Activated CD8-positive, alpha-beta memory T cell treated with anti-CD3 and anti-CD28 coated beads for 1 hour (primary cell): ENCODE measurements at places on chromosomes 1 and 21.

DNA sequence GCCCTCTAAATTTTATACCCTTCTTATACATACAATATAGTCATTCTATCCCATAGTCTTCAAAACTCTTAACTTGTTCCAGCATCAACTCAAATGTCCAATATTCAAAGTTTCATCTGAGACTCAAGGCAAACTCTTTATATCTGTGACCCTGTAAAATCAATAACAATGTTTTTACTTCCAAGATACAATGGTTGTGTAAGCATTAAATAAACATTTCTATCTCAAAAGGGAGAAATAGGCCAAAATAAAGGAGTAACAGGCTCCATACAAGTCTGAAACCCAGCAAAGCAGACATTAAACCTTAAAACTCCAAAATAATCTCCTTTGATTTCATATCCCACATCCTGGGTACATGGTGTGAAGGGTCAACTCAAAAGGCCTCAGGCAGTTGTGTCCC is 1299.1 kb downstream of the MRPL39 start:
- no peak for DNase-seq

DNA sequence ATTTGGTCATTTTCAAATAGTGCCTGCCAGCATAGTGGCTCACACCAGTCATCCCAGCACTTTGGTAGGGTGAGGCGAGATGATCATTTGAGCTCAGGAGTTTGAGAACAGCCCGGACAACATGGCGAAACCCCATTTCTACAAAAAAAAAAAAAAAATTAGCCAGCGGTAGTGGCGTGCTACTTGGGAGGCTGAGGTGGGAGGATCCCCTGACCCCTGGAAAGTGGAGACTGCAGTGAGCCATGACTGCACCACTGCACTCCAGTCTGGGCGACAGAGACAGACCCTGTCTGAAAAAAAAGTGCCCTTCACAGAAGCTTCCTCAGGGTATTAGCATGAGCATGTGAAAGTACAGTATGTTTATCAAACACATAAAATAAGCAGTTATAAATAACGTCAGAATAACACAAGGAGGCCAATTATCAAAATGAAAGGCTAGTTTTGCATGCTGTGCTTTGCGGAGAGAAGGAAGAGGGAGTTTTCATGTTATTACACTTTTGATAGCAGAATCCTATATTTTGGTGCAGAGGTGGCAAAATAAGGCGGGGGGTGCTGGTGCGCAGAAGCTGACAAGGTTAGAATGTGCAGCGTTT is 781 bp upstream of the METTL13 start:
- DNase-seq = no peak

- no peak for DNase-seq
Measured at GRCh38 chr1:29365906-29366670, 129.8 kb downstream of the PTPRU start.

- no peak for DNase-seq
Measured at GRCh38 chr21:33901412-33902288, 14.0 kb downstream of the ATP5PO start.

DNA sequence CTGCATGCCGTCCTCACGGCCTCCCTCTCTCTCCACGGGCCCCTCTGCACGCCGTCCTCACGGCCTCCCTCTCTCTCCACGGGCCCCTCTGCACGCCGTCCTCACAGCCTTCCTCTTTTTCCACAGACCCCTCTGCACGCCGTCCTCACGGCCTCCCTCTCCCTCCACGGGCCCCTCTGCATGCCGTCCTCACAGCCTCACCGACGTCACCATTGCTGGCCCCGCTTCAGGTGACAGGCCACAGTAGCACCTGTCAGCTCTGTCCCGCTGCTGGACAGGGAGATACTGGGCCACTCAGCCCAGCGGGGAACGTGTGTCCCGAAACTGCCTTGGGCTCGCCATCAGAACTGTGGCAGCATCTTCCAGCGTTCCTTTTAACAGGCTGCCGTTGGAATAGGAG is 82.8 kb upstream of the COL6A1 start:
- DNase-seq = no peak

GRCh38 chr1:76068953-76069561 is 5.5 kb upstream of the ST6GALNAC3 start:
- no peak for DNase-seq

DNA sequence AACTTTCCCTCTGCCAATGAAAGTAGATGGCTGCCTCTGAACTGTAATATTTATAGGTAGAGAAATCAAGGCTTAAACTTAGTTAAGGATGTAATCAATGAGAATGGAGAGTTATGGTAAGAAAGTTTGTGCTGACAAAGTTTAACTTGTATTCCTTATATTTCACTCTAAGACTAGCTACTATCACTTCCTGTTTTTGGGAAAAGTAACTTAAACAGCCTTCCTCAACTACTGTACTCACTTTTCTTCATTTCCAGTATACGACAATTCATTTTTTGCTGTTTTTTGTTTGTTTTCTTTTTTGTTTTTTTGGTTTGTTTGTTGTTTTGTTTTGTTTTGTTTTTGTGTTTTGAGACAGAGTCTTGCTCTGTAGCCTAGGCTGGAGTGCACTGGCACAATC is 3.7 kb downstream of the RGS18 start:
- no peak for DNase-seq

DNA sequence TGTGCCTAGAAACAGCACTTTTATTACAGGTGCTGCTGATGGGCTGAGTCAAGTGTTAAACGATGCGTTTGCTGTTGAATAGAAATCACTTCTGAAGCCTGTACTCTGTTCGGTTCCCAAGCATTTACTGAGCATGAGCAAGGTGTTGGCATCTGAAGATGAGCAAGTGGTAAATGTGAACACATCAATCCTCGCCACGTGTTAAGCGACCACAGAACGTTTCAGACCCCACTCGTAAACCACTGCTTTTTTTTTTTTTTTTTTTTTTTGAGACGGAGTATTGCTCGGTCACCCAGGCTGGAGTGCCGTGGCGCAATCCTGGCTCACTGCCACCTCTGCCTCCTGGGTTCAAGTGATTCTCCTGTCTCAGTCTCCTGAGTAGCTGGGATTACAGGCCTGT is 241.2 kb downstream of the SETD4 start:
- DNase-seq = no peak

- no peak for DNase-seq
Measured at GRCh38 chr1:229136822-229137221, 134.1 kb upstream of the RAB4A start.

DNA sequence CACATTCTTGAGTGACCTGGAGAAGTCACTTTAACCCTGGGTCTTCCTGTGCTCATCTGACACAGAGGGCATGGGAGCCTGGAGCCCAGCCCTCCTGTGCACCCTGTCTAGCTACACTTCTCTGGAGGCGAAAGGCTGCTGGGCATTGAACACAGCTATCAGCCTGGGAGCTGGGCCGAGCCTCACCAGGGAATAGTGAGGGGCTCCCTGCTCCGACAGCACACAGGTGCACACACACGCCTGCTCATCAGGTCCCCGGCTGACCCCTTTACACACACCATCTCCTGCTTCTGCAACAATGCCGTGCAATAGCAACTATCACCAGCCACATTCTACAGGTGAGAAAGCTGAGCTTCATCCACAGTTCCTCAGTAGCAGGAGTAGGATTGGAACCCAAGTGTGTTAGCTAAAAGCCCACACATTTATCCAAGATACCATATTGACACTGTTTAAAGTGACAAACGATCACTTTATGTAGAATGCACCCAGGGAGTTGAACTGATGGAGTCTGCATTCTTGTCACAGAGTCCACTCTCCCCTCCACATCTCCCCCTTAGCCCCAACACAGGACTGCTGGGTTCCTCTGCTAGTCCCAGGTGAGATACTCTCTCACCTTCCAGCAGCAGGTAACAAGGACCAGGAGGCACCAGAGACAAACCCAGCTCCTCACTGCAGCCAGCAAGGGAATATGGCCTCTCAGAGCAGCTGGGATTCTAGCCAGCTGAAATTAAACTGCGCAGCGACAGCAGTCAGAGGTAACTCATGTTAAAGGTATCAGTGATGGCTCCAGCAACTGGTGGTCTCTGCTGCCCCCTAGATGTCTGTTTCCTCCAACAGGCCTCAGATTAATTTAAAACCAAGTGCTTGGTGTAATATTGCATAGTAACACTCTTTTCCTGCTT is 18.3 kb upstream of the CAPN8 start:
- DNase-seq = peak; percentile 37

DNA sequence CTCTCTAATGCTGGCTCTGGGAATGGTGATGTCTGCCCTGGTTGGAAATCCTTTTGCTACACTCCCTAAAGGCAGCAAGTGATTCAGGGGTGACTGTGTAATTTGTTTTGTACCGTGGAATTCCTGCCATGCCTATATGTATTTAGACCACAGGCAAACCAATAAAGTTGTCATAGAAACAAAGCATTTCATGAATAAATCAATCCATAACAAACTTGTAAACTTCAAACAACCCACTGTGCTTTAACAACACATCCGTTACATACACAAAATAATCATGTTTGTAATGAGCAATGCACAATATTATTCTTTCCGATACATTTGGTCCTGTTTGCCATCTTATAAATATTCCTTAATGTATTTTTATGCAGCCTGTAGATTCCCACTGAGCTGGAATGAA is 330.3 kb upstream of the SNX7 start:
- no peak for DNase-seq

- DNase-seq = no peak
Measured at GRCh38 chr21:17921579-17922530, 102.7 kb upstream of the C21orf91 start.

GRCh38 chr1:159828581-159829272 is 2.1 kb downstream of the SLAMF8 start:
- no peak for DNase-seq

- no peak for DNase-seq
Measured at GRCh38 chr1:109818271-109818987, 54.7 kb upstream of the EPS8L3 start.

- no peak for DNase-seq
Measured at GRCh38 chr1:33659641-33660040, 187.2 kb downstream of the ZSCAN20 start.

DNA sequence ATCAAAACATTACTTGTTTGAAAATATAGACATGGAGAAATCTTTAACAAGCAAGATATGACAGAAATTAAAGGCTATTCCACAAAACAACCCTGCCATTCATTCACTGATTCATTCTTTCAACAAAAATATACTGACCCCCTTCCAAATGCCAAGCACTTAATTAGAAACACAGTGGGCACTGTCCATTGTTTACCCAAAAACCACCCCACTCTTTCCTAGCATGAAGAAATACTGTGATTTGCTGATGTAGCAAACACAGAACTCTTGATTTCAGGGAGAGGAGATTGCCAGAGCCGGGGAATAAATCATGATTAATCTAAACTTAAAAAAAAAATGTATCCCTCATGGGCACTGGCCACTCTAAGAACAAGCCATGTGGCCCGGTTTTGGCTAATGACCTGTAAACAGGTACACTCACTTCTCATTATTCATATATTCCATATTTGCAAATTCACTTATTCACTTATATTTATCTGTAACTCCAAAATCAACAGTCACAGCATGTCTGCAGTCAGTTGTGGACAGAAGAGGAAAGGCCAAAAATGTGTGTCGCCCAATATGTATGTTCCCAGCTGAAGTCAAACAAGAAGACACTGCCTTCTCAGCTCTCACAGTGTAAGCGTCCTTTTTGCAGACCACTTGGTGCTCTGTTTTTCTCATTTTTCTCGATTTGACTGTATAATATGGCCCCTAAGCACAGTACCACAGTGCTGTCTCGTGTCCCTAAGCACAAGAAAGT is 133.1 kb downstream of the SMYD3 start:
- DNase-seq = no peak

- DNase-seq = no peak
Measured at GRCh38 chr1:1922702-1922955, 3.5 kb upstream of the TMEM52 start.

- DNase-seq = no peak
Measured at GRCh38 chr1:178238722-178239510, 145.0 kb downstream of the RASAL2 start.

GRCh38 chr21:46203203-46203600 is 18.9 kb upstream of the SPATC1L start:
- no peak for DNase-seq

GRCh38 chr1:48571303-48571987 is 99.4 kb upstream of the SPATA6 start:
- no peak for DNase-seq

GRCh38 chr1:80917225-80917624 is 883.5 kb upstream of the ADGRL2 start:
- DNase-seq = no peak

DNA sequence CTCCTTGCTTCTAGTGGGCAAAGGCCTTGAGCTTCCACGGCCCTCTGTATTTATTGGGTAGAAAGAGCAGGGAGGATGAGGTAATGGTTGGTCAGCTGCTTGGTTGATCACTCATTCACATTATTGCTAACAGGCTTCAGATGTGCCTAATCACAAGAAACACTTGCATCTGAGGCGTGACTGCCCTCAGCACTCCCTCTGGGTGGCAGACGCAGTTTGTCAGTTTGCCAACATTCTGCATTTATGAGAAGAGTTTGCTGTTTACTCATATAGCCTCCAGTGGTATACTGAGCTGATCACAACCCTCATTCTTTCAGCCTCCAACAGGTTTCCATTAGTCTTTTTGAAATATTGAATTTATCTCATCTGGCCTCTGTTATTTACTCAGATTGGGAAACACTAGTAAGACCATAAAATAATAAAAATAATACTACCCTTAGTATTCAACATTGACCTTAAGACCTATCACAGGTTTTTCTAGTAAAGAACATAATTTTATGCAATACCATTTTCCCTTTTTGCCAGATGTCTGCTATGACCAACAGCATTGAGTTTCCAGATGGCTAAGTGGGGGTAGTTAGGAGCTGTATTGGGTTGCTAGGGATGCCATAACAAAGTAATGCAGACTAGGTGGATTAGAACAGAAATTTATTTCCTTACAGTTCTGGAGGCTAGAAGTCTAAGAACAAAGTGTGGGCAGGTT is 53.3 kb downstream of the PTGFR start:
- DNase-seq = no peak

- peak; percentile 69 for DNase-seq
Measured at GRCh38 chr21:35051287-35051818, 2.3 kb upstream of the RUNX1 start.

- no peak for DNase-seq
Measured at GRCh38 chr1:221776495-221777301, 34.8 kb upstream of the DUSP10 start.

DNA sequence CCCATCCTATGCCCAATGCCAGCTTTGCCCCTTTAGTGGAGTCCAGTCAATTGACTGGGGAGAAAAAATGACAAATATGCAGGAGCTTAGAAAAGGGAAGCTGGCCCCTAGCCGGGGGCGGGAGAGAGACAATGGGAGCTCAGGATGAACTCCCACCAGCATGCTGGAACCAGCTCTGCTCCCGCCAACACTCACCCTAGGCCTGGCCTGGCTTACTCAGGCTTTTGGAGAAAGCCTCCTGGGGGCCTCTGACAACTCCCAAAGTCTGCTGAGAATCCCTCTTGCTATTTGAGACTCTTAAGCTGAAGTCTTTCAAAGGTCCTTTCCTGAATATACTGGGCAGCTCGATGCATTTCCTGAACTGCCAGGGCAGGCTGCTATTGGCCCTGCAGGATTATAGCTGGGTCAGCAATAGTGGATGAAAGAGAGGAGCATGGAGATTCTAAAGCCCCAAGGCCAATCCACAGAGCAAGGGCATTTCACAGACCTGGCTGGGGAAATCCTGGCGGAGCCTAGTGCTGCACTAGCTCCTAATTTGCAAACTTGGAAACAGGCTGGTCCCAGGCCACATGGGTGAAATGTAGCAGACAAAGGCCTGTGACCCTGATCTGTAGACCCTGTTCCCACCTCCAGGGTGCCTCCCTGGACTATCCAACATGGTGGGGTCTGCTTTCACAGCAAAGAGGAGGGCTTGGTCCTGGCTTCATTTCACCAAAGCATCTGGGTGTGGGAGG is 35.7 kb upstream of the CLSTN1 start:
- no peak for DNase-seq
